ENCODE measurements at places on chromosomes 1 and 21.

DNA sequence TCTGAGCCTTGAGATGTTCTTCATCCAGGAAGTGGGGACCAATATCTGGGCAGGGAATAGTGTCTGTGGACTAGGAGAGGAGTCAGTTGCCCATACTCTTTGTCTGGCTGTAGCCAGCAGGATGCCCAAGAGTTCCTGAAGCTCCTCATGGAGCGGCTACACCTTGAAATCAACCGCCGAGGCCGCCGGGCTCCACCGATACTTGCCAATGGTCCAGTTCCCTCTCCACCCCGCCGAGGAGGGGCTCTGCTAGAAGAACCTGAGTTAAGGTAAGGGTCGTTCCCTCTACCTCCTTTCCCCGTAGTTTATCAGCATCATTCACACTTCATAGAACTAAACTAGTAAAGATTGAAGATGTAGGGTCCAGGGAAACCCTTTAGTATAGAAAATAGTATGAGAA lies 3.4 kb upstream of the PPOX start:
- DNase-seq = no peak

DNA sequence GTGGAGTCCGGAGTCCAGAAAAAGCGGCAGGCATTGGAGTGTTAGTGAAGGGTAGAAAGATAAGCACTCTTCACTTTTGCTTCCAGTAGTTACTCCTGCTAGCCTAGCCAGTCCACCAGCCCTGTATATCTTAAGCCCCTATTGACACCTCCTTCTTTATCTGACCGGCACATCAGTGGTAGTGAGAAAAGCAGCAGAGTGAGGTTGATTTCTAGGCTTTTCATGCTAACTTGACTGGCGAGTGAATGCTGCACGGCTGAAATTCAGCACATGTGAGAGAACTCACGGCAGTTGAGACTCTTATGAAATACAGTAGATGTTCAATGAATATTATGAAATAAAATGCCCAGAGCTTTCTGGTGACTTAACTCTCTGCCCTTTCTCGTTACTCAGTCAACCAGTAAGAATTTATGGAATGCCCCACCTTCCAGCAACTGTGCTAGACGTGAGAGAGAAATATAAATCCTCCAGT lies 128.2 kb downstream of the CACHD1 start:
- peak; percentile 11 for DNase-seq

DNA sequence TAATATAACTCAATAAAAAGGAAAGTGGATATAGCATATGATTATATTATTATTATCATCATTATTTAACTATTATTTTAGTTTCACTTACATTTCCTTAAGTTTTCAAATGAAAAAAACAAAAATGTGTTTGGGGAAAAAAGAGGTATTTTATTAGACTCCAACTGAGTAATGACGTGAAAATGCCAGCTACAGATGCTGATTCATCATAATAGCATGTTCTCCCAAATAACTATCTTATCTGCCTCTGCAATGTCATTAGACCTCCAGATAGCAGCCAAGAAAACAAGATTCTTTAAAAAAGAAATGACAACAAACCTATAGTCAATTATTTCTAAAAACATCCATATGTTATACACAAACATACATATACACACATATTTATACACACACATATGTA lies 1071.9 kb upstream of the TMPRSS15 start:
- no peak for DNase-seq

DNA sequence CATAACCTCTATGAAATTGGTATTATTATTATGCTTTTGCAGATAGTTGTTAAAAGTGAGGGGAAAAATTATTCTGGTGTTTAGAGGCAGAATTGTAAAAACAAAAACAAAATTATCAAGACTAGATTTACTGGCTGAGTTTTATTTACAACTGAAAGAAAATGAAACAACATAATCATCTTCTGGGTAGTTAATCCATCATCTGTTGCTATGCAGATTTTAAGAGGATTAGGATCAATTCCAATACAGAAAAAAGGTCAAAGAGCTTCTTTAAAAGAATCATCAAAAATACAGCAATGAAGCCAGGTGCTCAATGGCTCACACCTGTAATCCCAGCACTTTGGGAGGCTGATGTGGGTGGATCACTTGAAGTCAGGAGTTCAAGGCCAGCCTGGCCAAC lies 8.3 kb downstream of the GOLT1A start:
- no peak for DNase-seq

DNA sequence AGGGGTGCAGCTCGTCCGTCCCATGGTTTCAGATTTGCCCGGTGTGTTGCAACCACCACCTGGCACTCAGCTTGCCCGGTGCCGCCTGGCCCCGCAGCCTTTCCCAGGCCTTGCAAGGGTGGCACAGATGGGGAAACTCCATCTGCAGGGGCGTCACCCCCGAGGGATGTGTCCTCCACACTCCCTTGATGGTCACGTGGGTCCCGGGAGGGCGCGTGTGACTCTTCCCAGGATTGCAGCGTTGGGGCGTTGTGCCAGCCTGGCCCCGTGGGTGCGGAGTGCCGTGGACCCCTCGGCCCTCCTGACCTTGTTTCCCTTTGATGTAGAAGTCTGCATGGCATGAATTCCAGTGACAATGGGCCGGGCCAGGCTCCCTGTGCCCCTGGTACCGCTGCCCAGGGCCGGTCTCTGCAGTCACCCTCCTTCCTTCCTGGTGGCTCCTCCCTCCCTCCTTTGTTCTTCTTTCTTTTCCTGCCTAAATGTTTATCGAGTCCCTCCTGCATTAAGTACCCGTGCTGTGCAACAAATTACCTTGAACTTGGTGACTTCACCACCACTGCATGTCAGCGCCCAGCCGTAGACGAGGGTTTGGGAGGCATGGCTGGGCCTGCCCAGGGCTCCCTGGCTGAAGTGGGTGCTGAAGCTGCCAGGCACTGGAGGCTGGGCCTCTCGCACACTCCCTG lies 22.9 kb downstream of the RRP1 start:
- no peak for DNase-seq

- no peak for DNase-seq
Measured at GRCh38 chr1:53462769-53463501, 3.7 kb downstream of the DMRTB1 start.

- DNase-seq = no peak
Measured at GRCh38 chr1:204461331-204462228, 33.0 kb downstream of the PIK3C2B start.

- DNase-seq = no peak
Measured at GRCh38 chr1:206814716-206815341, 42.5 kb upstream of the IL10 start.

GRCh38 chr1:89271341-89272015 lies 1.2 kb downstream of the GBP5 start:
- DNase-seq = no peak

- DNase-seq = no peak
Measured at GRCh38 chr1:38831731-38832369, 27.7 kb downstream of the RRAGC start.

- DNase-seq = no peak
Measured at GRCh38 chr1:9349331-9349851, 56.7 kb downstream of the SPSB1 start.

DNA sequence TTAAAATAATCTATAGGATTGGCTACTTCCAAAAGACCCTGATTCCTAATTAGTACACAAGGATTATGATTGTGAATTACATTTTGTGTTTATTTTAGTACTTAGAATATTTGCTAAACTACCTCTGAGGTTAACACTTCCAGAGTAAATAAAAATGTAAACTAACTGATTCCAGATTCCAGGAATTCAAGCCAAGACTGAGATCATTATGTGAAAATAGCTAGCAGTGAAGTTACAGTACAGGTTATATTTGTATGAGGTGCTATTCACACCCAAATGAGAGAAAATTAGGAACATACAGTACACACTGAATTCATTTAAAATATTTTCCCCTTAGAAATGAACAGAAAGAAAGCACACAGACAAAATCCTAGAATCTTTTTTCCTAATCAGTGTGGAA lies 28.8 kb downstream of the TTLL7 start:
- no peak for DNase-seq

Data from SK-N-DZ (cell line).